ENCODE measurements at places on chromosomes 12 and 14.

DNA sequence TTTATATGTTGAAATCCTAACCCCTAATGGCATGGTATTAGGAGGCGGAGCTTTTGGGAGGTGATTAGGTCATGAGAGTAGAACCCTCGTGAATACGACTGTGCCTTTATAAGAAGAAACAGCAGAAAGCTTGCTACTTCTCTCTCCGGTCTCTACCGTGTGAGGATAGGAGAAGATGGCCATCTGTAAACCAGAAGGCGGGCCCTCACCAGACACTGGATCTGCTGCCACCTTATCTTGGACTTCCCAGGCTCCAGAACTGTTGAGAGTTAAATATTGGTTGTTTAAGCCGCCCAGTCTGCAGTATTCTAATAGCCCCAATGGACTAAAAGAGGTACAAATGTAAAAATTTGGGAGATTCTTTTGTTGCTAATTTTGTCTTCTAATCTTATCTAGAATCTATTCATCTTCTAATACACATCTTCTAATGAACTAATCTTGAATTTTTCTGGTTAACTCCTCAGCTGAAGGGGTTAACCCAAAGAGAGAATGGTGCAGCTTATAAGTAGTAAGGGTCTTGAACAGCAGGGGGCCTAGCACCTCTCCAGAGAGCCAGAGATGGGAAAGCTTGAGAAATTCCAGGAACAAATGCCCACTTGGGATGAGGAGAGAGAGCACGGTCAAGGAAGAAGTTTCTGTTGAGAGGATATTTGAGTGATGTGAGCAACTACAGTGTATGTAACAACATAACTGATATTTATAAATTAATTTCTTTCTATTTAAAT is 264.0 kb upstream of the GRIP1 start:
- DNase-seq, result no peak

- no peak for DNase-seq
Measured at GRCh38 chr14:21880918-21881317, 207.3 kb upstream of the OR4E1 start.

- DNase-seq, result no peak
Measured at GRCh38 chr12:108147279-108147678, 18.2 kb downstream of the WSCD2 start.

DNA sequence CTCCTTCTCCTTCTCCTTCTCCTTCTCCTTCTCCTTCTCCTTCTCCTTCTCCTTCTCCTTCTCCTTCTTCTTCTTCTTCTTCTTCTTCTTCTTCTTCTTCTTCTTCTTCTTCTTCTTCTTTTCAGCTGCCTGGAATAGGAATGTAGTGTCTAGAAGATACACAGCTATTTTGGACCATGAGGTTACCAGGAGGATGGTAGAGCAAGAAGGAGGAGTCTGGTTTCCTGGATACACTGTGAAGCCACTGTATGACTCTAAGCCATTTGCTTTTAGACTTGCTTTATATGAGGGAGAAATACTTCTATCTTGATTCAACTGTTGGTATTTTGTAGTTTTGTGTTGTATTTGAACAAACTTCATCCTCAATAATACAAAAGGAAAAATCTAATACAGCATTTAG is 3.0 kb upstream of the MYBPC1 start:
- no peak for DNase-seq

DNA sequence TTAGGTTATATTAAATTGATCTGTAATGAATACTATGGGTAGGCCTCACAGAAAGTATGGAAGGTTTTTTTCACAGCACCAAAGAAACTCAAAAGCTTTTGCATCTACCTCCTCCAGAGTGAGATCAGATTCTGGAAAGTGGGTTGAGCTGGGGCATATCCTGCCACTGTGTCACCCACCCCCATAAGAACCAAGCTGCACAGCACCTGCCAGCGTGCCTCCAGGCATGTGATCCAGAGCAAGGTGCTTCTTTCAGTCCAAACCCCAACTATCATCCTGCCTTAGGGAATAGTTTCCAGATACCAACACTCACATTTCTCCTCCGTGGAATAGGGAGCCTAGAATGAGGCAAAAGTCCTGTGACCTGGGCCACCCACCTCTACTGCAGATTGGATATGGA is 42.6 kb upstream of the PRB2 start:
- DNase-seq, result no peak

- DNase-seq, result peak; percentile 31
Measured at GRCh38 chr12:116916714-116917114, 6.0 kb downstream of the FBXW8 start.

DNA sequence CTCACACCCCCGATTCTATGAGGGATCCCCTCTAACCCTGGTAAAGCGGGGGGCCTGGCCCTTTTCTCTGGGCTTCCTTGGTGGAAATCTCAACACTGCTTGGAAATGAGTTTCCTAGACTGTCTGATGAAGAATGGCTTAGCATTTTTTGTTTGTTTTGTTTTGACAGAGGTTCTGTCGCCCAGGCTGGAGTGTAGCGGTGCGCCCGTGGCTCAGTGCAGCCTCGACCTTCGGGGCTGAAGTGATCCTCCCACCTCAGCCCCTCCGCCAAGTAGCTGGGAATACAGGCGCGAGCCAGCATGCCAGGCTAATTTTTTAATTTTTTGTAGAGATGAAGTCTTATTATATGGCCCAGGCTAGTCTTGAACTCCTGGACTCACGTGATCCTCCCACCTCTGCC is 30.3 kb downstream of the TC2N start:
- DNase-seq, result no peak

DNA sequence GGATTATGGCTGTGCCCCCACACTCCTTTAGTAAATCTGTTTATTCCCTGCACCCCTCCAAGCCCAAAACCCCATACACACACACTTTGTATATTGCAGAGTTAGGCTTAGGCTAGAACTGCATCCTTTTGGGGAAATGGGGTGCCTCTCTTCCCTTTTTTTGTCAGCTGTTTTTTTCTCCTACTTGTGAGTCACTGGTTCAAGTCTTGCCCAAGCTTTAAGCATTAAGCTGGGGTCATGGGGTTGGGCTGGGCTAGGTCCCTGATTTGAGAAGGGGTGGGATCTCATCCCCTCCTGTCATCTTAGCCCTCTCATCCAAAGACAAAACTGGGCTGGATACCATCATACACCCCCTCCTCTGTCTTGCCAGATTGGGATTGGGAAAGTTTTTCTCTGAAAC is 1.6 kb downstream of the LRP1 start:
- DNase-seq, result peak; percentile 60

- no peak for DNase-seq
Measured at GRCh38 chr14:61385002-61385685, 63.8 kb downstream of the PRKCH start.

- DNase-seq, result no peak
Measured at GRCh38 chr12:120259418-120260202, 5.9 kb downstream of the PXN start.

- no peak for DNase-seq
Measured at GRCh38 chr14:39426605-39427004, 5.6 kb downstream of the FBXO33 start.

DNA sequence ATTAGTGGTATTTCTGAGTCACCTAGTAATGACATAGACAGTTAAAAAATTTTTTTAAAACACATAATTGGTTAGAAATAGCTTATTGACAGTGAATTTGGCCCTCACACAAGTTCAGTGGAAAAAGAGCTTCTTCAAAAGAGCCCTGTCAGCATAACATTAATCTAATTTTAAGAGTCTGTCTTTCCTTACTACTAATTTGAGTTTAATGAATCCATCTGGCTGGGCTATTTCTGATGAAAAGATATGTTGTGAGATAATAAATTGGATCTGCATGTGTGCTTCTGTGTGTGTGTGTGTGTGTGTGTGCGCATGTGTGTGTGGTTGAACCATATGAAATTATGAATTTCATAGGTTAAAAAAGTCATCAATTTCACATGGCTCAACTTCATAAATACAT is 1045.2 kb downstream of the FLRT2 start:
- no peak for DNase-seq

DNA sequence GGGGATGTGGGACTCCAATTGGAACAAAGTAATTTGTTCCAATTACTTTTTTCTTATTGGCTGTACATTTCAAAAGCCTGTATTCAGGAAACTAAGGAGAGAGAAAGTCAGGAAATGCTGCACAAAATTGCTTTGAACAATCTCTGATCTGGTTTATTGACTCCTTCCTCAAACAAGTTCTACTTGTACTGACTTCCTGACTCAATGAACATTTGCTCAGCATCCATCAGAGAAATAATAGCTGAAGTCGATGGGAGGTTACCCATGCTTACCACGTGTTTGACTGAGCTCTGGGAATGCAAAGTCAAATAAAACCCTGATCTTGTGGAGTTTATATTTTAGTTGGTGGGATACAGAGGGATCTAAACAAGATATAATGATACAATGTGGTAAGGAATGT is 15.4 kb upstream of the C12orf75 start:
- DNase-seq, result no peak

DNA sequence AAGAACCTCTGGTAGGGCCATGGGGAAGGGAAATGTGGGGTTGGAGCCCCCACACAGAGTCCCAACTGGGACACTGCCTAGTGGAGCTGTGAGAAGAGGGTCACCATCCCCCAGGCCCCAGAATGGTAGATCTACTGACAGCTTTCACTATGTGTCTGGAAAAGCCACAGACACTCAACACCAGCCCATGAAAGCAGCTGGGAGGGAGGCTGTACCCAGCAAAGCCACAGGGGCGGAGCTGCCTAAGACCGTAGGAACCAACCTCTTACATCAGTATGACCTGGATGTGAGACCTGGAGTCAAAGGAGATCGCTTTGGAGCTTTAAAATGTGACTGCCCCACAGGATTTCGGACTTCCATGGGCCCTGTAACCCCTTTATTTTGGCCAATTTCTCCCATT is 97.8 kb downstream of the HMGA2 start:
- no peak for DNase-seq

DNA sequence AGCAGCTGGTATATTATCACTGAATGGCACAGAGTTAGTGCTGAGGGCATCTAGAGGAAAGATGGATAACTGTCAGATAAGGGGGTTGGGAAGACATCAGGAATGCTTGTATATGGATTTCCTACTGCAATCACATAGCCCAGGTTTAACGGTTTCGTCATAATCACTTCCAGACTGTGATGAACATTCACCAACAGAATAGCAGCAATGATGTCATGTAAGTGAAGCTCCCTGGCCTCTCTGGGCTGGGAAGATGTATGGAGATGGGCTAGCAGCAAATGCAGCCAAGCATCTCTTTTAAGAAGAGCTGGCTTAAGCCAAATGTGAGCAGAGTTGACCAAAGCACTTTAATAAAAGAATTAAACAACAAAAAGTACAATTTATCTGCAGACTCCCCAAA is 714.6 kb downstream of the GALC start:
- no peak for DNase-seq

DNA sequence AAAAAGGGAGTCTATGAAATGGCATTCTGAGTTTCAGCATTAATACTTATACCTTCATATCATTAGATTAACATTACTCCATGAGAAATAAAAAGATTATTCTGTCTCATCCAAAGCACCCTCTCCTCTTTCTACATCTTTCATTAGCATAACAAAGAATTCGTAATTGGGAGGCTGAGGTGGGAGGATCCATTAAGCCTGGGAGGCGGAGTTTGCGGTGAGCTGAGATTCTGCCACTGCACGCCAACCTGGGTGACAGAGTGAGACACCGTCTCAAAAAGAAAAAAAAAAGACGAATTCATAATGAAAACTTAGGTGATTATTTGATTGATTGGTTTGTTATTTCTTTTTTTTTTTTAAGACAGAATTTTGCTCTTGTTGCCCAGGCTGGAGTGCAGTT is 1.8 kb upstream of the CDK17 start:
- DNase-seq, result no peak

DNA sequence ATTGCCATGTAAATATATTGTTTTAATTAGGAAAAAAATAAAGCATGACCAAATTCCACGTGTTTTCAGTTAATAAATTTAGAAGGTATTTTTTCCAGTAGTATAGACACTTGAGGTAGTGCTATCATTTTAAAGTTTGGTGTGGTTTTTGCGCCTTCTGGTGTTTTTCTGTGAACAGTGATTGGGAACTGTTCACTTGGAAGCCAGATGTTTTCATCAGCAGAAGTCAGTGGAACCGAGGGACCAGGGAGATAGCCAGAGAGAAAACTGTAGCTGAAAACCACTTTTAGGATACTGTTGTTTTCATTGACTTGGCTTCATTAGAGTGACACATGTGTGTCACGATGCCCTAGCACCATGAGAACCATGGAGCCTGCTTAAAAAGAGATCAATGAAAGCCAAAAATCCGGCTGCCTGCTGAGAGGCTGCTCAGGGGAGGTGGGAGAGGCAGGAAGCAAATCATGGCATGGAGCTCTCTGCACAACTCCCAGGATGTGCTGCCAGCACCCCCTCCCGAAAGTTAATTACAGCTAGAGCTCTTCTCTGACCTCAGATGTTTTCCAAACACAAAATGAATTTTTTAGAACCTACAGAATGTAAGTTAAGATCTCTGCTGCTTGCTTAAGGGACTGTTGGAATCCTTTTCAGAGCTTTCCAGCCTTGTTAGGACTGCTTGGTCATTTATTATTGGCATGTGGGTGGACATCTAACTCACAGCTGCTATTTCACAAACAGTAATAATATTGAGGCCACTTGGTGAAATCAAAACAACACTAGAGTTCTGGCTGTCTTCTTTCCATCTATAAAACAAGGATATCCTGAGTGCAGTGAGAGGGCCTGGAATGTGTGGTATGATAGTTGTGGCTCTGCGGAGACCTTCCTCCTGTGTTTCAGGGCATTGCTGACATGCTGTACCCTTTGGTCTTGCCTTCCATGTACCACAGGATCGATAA is 192.3 kb downstream of the ANO4 start:
- DNase-seq, result no peak

- peak; percentile 64 for DNase-seq
Measured at GRCh38 chr12:123384994-123385376, 1.1 kb downstream of the KMT5A start.

DNA sequence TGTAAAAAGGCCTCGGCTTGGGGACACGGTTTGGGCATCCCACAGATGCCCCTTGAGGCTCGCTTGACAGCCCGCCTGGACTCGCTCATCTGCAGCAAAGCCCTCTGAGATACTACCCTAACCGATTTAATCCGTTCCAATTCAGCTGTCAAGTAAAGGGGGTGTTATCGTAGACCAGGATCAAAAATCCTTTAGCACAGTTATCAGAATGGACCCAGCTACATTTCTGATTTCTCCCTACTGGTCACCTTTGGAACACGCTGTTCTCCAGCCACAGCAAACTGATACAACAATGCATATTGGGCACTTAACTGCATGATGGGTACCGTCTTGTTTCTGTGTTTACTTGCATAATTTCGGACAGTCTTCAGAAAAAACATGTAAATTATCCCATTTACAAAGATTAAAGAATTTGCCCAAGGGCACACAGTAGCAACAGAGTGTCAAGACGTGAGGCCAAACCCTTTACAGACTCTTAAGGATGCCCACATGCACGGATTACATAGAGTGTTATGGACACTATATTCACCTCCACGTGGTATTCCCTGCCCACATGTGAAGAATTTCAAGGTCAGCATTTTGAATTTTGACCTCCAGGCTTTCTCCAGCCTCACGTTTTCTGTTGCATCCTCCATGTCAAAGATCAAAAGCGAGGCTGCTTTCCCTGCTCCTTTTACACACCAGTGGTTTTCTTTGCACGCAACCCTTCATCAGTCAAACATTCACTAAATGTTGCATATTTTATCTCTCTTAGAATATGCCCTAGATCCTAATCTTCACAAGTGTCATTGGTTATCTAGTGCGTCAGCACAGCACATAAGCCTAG is 3.2 kb upstream of the DUSP6 start:
- no peak for DNase-seq

GRCh38 chr12:39427360-39427808 is 15.5 kb downstream of the KIF21A start:
- no peak for DNase-seq

- no peak for DNase-seq
Measured at GRCh38 chr12:2772370-2772769, 22.4 kb upstream of the FKBP4 start.

GRCh38 chr12:131860472-131861260 is 32.5 kb downstream of the MMP17 start:
- DNase-seq, result peak; percentile 84

Measured in hepatic stellate cell (primary cell).